Posterior cingulate gyrus (tissue), 11 donors: ENCODE measurements at places on chromosomes 16 and 17.

- DNase-seq: no peak
Observed at GRCh38 chr16:54986409-54986808, 55.7 kb downstream of the IRX5 start.

- DNase-seq: no peak
Observed at GRCh38 chr16:21116148-21116693, 34.4 kb downstream of the DNAH3 start.

- no peak for DNase-seq
Observed at GRCh38 chr16:57693550-57693949, 1.1 kb upstream of the DRC7 start.

GRCh38 chr17:41539071-41539492 lies 11.0 kb upstream of the KRT19 start:
- DNase-seq: no peak

DNA sequence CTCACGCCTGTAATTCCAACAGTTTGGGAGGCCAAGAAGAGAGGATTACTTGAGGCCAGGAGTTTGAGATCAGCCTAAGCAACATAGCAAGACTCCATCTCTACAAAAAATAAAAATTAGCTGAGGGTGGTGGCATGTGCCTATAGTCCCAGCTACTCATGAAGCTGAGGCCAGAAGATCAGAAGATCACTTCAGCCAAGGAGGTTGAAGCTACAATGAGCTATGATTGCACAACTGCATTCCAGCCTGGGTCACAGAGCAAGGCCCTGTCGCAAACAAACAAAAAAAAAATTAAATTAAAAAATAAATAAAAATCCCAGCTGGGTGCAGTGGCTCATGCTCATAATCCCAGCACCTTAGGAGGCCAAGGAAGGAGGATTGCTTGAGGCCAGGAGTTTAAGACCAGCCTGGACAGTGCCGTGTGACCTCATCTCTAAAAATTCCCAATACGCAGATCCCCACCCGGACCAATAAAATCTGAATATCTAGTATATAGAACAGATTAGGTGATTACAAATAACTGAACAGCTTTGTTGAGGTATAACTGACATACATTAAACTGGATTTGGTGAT lies 18.2 kb upstream of the ATF7IP2 start:
- no peak for DNase-seq

DNA sequence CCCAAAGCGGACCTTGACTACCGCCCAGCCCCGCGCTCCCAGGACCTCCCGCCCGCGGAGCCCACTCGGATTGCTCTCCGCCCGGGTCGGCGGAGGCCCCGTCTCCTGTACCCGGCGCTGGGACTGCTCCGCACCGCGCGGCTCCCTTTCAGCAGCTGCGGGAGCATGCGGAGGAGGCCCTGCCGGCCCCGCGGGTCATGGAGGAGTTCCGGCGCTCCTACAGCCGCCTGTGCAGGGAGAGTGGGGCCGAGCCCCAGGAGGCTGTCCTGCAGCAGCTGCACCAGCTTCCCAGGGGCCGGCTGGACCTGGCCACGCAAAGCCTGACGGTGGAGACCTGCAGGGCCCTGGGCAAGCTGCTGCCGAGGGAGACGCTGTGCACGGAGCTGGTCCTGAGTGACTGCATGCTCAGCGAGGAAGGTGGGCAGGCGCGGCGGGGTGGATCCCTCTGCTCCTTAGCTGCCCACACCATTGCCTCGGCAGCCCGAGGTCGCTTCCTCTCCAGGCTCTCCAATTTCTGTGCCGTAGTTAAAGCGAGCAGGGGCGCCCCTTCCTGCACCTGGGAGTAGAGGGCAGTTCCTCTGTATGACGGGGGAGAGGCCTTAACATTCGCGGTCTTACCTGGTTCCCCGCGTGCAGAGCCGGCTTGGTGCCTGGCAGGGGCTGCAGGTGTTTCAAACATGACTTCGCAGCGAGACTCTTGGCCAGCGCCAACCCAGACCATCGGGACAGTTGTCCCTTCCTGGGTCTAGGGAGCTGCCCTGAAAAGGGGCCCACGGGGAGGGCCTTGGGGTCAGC lies 539 bp downstream of the LRRC45 start:
- DNase-seq: no peak

GRCh38 chr17:77503293-77503655 lies 362.5 kb downstream of the SEC14L1 start:
- no peak for DNase-seq

- peak; percentile 45 for DNase-seq
Observed at GRCh38 chr17:29588562-29589411, 661 bp downstream of the GIT1 start.

GRCh38 chr16:58510776-58511628 lies 4.3 kb upstream of the SETD6 start:
- no peak for DNase-seq

DNA sequence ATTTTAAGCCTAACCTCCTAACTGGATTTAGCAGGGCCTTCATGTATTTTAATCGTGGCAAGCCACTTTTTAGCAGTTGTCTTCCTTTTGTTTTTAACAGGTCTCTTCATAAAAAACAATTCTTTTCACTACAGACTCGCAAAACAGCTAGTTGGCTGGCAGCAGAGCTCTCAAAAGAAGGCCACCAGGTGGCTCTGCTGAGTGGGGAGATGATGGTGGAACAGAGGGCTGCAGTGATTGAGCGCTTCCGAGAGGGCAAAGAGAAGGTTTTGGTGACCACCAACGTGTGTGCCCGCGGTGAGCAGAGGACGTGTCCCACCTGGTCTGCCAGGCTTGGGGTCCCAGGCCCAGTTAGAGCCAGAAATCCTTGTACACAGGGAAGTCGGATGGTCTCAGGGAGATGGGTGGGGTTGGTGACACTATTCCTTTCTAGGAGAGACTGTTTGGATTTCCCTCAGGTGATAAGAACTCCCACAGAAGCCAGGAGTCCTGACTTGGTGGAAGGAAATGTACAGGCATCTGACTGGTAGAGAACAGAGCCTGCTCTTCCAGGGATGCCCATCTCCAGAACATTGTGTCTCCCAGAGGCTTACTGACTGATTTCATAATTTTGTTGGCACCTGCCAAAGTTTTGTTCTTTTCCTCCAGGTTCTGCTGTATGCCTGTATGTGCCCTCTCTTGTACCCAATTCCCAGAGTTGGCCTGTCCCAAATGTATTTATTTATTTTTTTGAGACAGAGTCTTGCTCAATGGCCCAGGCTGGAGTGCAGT lies 14.9 kb upstream of the DDX19A start:
- DNase-seq: peak; percentile 39

DNA sequence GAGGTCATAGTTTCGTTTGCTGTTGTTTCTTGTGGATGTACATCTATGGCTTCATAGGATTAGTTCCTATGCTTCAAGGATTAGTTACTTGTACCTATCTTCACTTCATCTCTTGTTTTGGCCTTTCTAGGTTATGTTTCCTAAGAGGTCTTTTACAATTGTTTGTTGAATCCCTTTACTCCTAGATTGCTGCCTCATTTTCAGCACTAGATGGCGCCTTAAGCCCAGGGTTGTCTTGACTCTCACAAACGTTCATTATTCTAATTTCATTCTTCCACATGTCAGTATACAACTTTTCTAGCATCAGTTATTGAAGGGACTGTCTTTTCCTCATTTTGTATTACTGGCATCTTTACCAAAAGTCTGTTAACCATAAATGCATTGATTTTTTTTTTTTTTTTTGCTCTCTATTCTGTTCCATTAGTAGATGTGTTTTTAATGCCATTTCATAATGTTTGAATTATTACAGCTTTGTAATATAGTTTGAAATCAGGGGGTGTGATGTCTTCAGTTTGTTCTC lies 45.0 kb upstream of the NACA2 start:
- DNase-seq: no peak

- no peak for DNase-seq
Observed at GRCh38 chr16:76668207-76668725, 391.1 kb downstream of the CNTNAP4 start.

DNA sequence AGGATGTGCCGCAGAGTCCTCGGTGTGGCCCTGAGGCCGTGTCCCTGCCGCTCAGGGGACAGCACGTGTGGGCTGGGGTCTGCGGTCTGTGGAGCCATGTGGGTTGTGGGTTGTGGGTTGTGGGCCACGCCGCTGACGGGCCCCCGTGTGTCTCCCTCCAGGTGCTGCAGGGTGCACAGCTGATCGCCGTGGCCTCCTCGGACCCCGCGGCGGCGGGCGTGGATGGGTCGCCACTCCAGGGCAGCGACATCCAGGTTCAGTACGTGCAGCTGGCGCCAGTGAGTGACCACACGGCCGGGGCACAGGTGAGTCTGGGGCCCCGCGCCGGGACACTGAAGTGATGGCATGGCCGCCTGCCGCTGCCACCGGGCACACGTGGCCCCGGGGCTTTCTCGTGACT lies 120.7 kb downstream of the BANP start:
- DNase-seq: no peak

- DNase-seq: no peak
Observed at GRCh38 chr17:66152756-66153155, 39.2 kb downstream of the CEP112 start.

GRCh38 chr16:85897382-85897781 lies 1.6 kb upstream of the IRF8 start:
- DNase-seq: no peak

GRCh38 chr17:43402078-43402477 lies 3.3 kb downstream of the ARL4D start:
- no peak for DNase-seq

DNA sequence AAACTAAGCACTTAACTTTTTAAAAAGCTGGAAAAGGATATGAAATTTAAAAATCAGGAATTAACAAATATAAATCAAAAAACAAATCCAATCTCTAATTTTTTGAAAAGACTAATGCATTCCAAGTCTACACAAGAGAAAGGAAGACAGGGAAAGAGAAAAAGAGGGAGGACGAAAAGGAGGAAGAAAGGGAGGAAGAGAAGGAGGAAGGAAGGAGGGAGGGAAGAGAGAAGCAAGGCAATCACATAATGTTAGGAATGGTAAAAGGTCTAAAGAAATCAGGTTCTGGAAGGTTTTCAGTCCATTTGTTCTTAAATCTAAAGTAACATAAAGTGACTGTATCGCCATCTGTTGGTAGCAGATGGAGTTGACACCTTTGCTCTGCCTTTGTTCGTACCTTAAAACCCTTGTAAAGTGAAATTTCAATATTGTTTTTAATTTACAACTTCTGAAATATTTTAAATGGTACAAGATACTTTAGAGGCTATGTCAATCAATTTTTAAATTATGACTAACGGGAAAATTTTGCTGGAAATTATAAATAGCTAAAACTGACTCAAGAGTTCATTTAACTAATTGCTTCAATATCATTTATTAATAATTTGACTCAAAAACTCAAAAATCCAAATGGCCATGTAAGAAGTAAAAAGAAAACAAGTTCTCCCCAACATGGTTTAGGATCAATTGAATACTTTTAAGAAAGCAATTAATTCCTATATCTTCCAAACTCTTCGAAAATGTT lies 20.4 kb upstream of the CDYL2 start:
- no peak for DNase-seq

- DNase-seq: no peak
Observed at GRCh38 chr16:19497176-19497575, 24.7 kb downstream of the GDE1 start.

- peak; percentile 79 for DNase-seq
Observed at GRCh38 chr17:73156166-73156840, 8.5 kb upstream of the SSTR2 start.

GRCh38 chr17:6452471-6453266 lies 8.4 kb downstream of the PIMREG start:
- DNase-seq: no peak

GRCh38 chr16:79605999-79606398 lies 5.5 kb upstream of the MAF start:
- no peak for DNase-seq

GRCh38 chr17:8161289-8162232 lies 1.2 kb downstream of the VAMP2 start:
- no peak for DNase-seq

DNA sequence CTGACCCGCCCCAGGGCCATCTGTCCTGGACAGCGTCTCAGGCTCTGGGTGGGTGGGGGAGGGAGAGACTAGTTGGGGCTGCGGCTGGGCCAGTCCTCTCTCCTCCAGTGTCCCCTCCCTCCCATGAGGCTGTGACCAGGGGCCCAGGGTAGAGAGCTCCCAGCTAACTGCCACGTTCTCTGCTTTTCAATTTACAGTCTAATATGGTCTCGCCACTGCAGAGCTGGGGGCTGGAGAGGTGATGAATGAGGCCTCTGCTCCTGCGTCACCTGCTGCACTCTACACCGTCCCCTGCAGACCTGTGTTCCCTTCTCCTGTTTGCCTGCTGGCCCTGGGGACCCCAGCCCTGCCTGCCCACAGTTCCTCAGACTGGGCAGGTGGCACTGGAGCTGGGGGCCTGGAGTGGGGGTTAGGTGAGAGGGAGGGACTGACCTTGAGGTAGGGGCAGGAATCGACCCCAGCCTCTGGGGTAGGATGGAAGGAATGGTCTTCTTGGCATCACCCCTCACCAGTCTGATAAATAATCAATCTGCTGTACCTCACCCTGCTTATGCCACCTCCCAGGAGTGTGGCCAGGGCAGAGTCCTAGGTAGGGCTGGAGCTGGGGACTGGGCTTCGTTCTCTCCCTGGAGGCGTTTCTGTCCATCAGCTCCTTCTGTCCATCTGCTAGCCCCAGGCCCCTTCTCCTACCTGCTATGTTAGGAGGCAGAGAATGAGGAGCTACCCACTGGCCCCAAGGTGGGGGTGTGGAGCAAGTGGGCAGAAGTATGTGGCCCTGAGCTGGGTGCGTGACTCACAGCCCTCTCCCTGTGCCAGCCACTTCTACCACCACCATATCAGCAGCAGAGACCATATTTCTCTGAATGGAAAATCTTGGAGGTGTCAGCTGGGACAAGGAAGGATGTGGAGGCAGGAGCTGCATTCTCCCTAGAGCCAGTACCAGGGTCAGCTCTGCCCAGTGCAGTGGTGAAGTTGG lies 12.9 kb downstream of the SEZ6 start:
- DNase-seq: no peak

- peak; percentile 47 for DNase-seq
Observed at GRCh38 chr17:57674894-57675293, 70.2 kb downstream of the CCDC182 start.

- no peak for DNase-seq
Observed at GRCh38 chr17:80123791-80124190, 22.4 kb downstream of the GAA start.

GRCh38 chr16:70801611-70802010 lies 653 bp upstream of the VAC14 start:
- no peak for DNase-seq

GRCh38 chr17:44707755-44708400 lies 587 bp upstream of the DBF4B start:
- DNase-seq: no peak

- no peak for DNase-seq
Observed at GRCh38 chr17:62859146-62859545, 51.0 kb upstream of the MARCHF10 start.
